Activated naive CD8-positive, alpha-beta T cell treated with anti-CD3 and anti-CD28 coated beads, Interleukin-2, amount 10 ng/mL, durations not matched to agents 7 days and 5 days (primary cell): ENCODE measurements at places on chromosomes 5 and 9. TPM values are rescaled to one million over a fixed set of nuclear protein-coding genes. Genes with fewer than 3 reads are reported as not detected.

Gene ATP6V0E1
- 131 TPM for total RNA-seq

Gene FOXD4L6
- not detected for total RNA-seq

Gene CCL28
- 18.0 TPM for total RNA-seq

Gene HSPA9
- total RNA-seq = 168 TPM

Gene PDCD1LG2
- total RNA-seq = 1.0 TPM

Gene PCDHB14
- total RNA-seq = not detected

Gene ECM2
- not detected for total RNA-seq

Gene DMRTA1
- total RNA-seq = not detected

Gene TRPM3
- total RNA-seq = not detected

Gene VLDLR
- 7.2 TPM for total RNA-seq

Gene TGFBI
- total RNA-seq = 9.3 TPM

Gene DIRAS2
- total RNA-seq = not detected

Gene CDH12
- total RNA-seq = not detected

Gene SLC2A6
- total RNA-seq = 6.3 TPM

Gene PCDHGA1
- 0.11 TPM for total RNA-seq

Gene MARCOL
- total RNA-seq = not detected

Gene GABRP
- not detected for total RNA-seq

Gene FBXW2
- 87.8 TPM for total RNA-seq

Gene IFNA17
- total RNA-seq = not detected

Gene OCLN
- 2.6 TPM for total RNA-seq

Gene TNIP1
- total RNA-seq = 172 TPM

Gene SMC2
- total RNA-seq = 48.0 TPM

Gene DOCK2
- 266 TPM for total RNA-seq

Gene KLHL3
- 21.2 TPM for total RNA-seq

Gene ADAMTS12
- not detected for total RNA-seq

Gene MPDZ
- not detected for total RNA-seq

Gene NMUR2
- total RNA-seq = not detected

Gene GRIA1
- total RNA-seq = not detected

Gene NOTCH1
- total RNA-seq = 67.0 TPM
